Lung (tissue), 17 donors: ENCODE measurements at places on chromosomes 11 and 22. TPM values are rescaled to one million over a fixed set of nuclear protein-coding genes. Genes with fewer than 3 reads are reported as not detected.

DNA sequence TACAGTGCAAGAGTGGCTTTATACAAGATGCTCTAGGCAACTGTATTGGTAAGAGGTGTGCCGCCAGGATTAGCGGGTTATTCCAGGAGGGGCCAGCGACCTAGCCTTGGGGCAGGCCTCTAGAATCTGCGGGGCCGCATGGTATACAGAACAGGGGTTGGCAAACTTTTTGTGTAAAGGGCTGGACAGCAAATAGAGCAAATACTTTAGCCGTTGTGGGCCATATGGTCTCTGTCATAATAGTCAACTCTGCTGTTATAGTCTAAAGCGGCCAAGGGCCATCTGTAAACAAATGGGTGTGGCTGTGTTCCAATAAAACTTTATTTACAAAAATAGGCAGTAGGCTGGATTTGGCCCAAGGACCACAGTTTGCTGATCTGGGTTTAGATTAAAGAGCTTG is 32.6 kb downstream of the FBLN1 start:
- peak; percentile 91 for DNase-seq

- DNase-seq = peak; percentile 55
These were observed 936 bp downstream of the CECR2 start for GRCh38 chr22:17370026-17370765.

DNA sequence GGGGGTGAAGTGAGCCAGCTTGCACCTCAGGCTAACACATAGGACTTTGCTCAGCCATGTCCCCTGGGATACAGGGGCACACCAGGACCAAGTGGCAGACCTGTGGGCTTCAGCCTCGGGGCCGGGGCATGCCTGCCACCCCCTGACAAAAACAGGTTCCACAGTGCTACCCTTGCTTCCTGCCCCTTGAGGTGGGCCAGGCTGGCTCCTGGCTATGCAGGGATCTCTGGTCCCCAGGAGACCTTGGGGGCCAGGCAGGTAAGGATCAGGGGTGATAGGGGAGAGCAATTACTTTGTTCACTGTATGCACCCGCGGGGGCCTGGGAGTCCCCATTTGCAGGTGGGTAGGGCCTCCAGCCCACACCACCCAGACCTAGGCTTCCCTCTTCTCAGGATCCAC is 2.4 kb upstream of the MYO7A start:
- no peak for DNase-seq

Gene PTGDR2
- total RNA-seq = 0.18 TPM

Gene CCDC81
- 10.9 TPM for total RNA-seq

Gene TRAPPC4
- total RNA-seq = 45.8 TPM

- DNase-seq = no peak
These were observed 9.0 kb upstream of the DLAT start for GRCh38 chr11:112016088-112016764.

Gene CYTH4
- 25.9 TPM for total RNA-seq

Gene MOGAT2
- 0.09 TPM for total RNA-seq

Gene TMEM191C
- 4.7 TPM for total RNA-seq
